T-helper 22 cell (primary cell): ENCODE measurements at places on chromosomes 5 and 9.

- DNase-seq, result no peak
Observed at GRCh38 chr5:141722266-141722665, 40.2 kb upstream of the ARAP3 start.

GRCh38 chr5:102958481-102959011, 161.4 kb downstream of the GIN1 start:
- DNase-seq, result no peak

DNA sequence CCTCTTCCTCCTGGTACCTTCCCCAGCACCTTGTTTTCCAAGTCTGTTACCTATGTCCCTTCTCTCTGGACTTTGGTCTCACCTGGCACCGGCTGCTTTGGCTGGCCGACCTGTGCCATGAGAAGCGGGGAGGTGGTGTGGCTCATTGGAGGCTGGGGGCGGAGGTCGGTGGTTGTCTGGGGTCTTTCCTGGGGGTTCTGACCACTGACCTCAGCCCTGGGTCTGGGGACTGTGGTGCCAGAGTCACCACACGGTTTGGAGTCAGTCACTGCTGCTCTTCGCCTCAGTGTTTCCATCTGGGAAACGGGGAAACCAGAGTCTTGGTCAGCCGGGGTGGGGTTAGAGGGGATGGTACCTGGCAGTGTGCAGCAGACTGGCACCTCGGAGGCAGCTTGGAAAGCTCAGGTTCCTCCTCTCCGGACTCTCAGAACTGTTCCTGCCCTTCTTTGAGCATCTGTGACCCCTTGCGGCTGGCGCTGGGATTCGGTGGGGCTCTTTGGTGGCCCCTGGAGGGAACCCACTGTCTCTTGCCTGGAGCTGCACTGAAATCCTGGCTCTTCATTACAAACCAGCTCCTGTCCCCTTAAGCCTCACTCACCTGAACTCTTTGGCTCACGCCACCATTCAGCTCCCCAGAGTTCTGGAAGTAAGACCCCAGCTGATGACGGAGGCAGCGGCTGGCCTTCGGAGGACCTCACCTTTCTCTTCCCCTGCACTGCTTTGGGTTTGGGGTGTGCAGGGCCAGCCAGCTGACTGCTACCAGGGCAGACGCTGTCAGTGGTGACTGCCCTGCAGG, 4.1 kb upstream of the RXRA start:
- no peak for DNase-seq

GRCh38 chr5:75610201-75610600, 1.1 kb upstream of the ANKDD1B start:
- no peak for DNase-seq

DNA sequence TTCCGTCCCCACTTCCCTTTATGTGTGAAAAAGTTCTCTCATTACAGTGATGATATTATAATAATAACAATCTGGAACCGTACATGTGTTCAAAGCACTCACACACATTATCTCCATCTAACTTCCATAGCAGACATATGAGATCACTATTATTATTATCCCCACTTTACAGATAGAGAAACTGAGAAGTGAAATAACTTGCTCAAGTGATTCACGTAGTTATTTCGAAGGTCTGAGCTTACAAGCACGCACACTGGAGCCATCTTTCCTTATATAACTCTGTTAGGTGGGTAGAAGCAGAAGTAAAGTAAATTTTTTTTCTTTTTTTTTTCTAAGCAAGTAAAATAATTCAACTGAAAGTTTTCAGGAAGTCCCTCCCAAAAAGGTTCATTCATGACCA, 62.9 kb upstream of the PTGER4 start:
- no peak for DNase-seq

DNA sequence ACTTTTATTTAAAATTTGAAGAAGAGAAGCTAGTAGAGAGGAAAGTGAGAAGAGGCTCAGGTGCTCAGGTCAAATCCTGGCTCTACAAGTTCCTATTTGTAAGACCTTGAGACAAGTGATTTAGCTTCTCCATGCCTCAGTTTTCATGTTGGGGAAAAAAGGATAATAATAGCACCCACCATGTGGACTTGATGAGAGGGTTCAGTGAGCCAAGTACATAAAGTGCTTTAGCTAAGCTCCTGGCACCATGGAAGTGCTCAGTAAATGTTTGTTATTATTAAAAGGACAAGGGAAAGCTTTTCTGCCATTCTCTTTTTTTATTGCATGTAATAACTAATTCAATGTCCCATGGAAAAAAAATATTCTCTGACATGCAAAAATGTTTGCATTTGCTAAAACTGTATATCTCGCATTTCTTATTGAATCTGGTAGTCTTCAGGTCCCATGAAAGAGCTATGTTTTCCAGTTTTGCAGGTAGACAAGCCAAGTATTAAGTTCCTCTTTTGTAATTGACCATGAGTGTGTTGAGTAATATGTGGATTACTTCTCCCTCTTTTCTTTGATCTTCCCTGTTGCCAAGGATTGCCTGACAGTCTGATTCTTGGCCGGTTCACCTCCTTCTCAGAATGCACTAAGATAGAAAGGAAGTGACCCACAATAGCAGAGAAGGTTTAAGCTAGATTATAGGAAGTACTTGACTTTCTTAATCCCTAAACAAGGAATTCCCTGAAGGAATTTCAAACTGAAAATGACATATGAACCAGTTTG, 45.6 kb upstream of the TRIM32 start:
- DNase-seq, result no peak

DNA sequence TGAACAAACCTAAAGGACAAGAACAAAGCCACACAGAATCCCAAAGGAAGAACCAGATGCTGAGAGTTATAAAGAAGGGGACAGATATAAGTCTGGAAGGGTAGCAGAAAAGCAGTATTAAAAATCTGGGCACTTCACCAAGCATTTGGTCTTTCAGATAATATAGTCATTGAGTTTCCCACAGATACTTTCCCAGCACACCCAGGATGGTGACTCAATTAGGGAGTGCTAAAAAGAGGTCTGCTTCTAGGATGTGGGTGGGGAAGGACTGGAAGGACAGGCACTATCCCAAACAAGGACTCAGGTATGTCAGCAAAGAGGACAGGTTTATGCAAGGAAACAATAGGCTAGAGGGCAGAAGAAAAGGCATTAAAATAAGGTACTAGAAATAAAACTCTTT, 59.3 kb downstream of the DIAPH1 start:
- no peak for DNase-seq

- no peak for DNase-seq
Observed at GRCh38 chr5:62684310-62684709, 105.7 kb downstream of the LRRC70 start.

- no peak for DNase-seq
Observed at GRCh38 chr9:120538339-120538738, 41.6 kb downstream of the CDK5RAP2 start.

DNA sequence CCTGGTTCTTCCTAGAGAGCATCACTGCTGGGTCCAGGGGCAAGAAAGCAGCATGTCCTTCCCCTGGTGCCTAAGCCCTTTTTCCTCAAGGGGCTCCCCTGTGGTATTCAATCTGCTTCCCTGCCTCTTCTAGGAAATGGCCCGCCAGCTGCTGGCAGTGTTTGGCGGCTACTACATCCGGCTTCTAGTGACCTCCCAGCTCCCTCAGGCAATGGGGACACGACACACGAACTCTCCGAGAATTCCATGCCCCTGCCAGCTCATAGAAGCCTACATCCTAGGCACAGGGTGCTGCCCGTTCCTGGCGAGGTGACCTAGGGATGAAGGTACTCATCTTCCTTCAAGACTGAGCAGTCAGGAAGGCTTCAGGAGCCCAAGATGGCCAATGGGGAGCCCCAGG, 14.6 kb downstream of the TEX53 start:
- no peak for DNase-seq

DNA sequence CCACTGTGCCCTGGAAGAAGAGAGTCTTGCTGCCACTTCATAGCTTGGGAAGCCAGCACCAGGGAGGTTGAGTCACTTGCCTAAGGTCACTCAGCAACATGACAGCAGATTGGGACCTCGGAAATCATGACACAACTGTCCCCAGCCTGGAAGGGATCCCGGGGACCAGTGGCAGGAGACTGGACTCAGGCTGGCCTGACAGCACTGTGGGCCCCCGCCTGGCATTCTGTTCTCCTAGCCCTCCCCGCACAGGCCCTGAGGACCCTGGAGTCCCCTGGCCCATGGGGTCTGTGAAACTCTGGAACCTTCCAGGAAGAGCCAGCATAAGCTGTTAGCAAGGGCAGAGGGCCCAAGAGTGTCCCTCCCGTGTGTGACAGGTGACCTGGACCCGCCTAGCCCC, 64.9 kb downstream of the COL5A1 start:
- no peak for DNase-seq

DNA sequence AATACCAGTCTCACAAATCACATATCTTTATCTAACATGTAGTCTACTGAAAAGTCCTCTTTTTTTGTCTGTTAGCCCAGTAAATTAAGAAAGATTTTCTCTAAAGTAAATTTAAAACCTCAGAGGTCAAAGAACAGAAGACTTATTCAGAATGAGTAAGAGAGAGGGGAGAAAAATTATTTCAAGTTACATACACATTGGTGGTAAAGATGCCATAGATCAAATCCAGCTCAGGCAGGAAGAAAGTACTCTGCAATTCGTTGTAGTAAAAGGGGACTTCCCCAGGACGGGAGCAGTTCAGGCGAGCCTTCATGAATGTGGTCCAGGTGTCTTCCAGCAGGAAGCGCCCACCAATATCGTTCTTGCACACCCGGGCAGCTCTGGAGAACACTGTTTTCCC, 344.1 kb downstream of the SEMA5A start:
- no peak for DNase-seq

- no peak for DNase-seq
Observed at GRCh38 chr5:6395621-6396020, 17.3 kb upstream of the MED10 start.

DNA sequence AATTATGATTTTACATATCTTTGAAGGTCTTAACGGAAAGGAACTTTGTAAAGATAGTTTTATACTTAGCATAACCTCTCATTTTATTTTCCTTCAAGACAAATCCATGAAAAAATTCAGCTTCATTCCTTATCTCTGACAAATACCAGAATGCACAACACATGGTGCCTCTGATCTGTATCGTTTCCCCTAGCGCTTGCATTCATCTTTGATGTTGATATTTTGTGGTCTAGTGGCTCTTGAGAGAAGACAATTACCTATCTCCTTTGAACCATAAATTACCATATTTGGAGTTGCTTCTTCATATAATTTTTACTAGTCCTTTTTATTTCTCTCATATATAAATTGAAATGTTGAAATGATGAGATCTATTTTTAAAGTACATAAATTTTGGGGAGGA, 551.3 kb downstream of the PDE4D start:
- no peak for DNase-seq

GRCh38 chr5:50697739-50698138, 31.3 kb downstream of the PARP8 start:
- DNase-seq, result no peak

- DNase-seq, result no peak
Observed at GRCh38 chr5:92543201-92543600, 1037.8 kb downstream of the NR2F1-AS1 start.

GRCh38 chr9:26229324-26230054, 551.2 kb upstream of the TUSC1 start:
- no peak for DNase-seq

DNA sequence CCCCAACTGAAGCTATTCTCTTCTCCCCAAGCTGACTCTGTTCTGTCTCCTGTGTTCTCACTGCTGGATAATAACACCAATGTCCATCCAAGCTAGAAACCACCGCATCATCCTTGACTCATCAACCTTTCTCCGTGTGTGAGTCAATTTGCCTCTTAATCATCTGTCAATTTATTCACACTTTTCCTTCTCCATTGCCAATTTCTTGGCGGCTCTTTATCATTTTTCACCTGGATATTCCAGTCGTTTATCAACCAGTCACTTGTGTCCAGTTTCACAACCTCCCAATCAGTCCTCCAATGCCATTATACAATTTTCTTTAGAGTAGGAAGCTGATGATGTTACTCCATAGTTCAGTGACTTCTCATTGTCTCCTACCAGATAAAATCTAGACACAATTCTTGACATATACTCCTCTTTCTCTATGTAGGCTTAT, 45.4 kb upstream of the LIFR start:
- no peak for DNase-seq

DNA sequence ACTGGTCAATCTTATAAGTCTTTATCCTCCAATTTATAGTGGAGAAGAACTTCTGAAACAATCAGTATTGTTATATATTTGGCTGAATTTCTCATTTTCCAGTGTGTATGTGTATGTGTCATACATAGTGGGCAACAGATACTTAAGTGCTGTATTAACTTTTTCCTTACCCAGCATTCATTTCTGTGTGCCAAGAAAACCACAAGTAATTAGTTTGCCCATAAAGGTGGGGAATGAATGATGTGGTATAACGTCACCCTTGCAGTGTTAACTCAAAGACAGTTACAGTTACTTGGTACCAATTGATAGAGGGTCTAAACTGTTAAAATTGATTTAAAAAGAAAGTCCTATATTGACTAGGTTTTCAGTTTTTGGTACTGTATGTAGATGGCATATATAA, 2.0 kb downstream of the OGN start:
- DNase-seq, result no peak

DNA sequence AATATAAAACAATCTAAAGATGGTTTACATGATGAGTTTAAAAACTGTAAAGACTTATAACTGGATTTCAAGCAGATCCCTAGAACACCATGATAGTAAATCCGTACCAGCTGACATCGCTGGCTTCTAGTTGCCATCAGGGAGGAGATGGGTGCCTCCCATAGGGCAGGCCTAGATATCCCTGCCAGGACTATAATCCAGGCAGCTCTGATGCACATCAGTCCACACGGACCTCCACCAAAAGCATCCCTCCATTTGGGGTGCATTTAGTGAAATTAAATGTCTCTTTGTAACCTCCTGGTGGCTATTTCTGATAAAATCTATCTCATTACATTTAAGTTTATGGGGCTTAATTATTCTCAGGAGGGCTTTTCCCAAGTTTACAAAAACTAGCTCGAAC, 45.8 kb downstream of the RETREG1 start:
- DNase-seq, result no peak

DNA sequence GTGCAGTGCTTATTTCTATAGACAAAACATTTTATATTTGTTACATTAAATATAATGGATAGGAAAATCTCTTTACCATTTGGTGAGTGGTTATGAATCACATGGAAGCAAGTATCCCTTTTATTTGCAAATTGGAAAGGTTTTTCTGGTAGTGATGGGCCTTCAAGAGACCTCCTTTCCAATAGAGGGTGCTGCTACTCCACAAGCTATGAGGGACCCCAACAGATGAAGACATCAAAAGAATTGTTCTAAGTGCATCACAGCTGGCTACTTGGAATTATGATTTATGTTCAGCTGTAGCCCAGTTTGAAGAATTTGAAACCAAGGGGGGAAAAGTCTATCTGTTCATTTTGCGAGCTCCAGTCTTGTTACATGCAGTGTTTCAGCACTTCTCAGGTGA, 493.7 kb upstream of the SGCD start:
- DNase-seq, result no peak

DNA sequence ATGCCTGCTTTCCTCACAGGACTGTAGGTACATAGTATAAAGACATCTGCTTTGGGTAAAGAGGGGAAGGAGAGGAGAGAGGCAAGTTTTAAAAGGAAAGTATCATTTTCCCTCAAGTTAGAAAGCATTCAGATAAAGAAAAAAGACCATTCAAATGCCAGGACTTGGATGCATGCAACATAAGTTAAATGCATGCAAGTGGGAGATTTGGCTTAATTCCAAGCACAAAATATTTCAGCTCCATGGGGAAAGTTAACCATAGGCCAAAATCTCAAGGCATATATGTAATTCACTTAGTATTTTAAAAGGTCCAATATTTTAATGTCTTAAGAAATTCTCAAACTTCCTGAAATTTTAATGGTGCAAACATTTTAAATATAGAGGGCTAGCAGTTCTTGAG, 36.4 kb downstream of the POU5F2 start:
- DNase-seq, result no peak

GRCh38 chr5:154478224-154478565, at the start of gene HAND1:
TSS of gene HAND1 (minus strand) at chr5:154478227. CDS start at chr5:154478008, 219 bp downstream.
- DNase-seq, result no peak
